K562 (cell line): ENCODE measurements at places on chromosomes 6 and 20.

DNA sequence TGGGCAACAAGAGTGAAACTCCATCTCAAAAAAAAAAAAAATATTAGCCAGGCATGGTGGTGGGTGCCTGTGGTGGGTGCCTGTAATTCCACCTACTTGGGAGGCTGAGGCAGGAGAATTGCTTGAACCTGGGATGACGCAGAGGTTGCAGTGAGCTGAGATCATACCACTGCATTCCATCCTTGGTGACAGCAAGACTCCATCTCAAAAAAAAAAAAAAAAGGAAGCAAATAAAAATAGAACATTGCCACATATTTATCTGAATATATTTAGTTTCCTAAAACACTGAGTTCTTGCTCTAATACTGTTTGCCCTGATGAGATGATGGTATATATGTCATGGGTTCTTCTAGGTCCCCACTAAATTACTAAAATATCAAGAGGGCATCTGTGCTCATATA lies 28.4 kb downstream of the CASP8AP2 start:
- DNase-seq: no peak

GRCh38 chr20:12058216-12058615 lies 140.5 kb downstream of the BTBD3 start:
- no peak for DNase-seq

DNA sequence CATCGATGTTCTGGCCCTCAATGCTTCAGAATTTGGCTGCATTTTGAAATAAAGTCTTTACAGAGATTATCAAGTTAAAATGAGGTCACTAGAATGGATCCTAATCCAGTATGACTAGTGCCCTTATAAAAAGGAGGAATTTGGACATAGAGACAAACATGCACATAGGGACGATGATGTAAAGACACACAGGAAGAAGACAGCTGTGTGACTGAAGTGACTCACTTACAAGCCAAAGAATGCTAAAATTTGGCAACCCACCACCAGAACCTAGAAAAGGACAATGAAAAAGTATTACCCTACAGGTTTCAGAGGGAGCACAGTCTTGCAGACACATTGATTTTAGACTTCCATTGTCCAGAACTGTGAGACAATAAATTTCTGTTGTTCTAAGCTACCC lies 322.8 kb upstream of the GJE1 start:
- no peak for DNase-seq

GRCh38 chr20:50227506-50227905 lies 36.9 kb downstream of the CEBPB start:
- no peak for DNase-seq

- peak; percentile 43 for DNase-seq
Observed at GRCh38 chr20:5078399-5078958, 41.3 kb downstream of the PCNA start.

DNA sequence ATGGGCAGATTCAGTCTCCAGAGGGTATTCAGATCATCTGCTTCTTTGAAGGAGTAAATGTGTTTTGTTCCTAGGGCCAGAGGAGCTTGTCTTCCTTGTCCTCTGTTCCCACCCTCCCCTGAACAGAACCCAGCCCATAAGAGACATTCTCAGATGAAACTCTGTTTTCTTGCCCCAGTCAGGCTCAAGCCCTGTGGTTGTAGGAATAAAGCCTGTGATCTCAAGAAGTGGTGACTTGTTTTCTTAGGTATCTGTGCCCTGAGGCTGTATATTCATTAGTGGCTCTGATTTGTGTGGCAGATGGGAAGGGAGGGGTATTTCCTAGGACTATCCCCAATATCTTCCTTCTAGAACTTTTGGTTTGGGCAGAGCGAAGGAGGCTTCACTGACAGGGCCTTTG lies 27.9 kb downstream of the GSS start:
- no peak for DNase-seq

- no peak for DNase-seq
Observed at GRCh38 chr6:53702316-53702715, 36.8 kb upstream of the KLHL31 start.

- DNase-seq: no peak
Observed at GRCh38 chr6:126784161-126784790, 334.2 kb upstream of the RSPO3 start.

DNA sequence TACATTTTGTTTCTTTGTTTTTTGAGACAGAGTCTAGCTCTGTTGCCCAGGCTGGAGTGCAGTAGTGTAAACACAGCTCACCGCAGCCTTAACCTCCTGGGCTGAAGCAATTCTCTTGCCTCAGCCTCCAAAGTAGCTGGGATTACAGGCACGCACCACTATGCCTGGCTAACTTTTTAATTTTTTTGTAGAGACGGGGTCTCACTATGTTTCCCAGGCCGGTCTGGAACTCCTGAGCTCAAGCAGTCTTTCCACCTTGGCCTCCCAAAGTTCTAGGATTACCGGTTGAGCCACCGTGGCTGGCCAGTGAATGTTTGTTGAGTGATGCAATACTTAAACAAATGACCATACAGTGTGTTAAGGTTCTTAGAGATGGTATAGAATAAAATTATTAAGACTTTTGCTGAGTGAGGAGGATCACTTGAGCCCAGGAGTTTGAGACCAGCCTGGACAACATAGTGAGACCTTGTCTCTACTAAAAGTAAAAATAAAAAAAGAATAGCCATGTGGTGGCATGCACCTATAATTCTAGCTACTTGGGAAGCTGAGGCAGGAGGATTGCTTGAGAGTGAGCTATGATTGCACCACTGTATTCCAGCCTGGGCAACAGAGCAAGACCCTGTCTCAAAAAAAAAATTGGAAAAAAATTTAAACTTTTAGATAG lies 13.4 kb downstream of the CEP250 start:
- DNase-seq: no peak

DNA sequence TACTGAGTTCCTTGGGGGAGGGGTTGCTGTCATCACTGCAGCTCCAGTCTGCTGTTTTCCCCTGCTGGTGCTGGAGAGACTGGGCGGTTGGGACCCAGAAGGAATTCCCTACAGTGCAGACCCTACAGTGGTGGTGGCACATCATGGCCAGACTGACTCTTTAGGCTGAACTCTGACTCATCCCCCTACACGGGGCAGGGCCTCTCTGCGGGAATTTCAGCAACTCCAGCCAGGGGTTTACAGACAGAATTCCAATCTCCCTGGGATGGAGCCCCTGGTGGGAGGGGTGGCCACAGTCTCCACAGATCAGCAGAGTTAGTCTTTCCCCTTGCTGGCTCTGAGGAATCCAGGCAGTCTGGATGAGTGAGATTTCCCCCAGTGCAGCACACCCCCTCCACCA lies 46.9 kb upstream of the MAPK13 start:
- DNase-seq: no peak

GRCh38 chr20:54557806-54558590 lies 82.6 kb downstream of the DOK5 start:
- no peak for DNase-seq

- no peak for DNase-seq
Observed at GRCh38 chr20:54148947-54149764, 24.6 kb downstream of the CYP24A1 start.

DNA sequence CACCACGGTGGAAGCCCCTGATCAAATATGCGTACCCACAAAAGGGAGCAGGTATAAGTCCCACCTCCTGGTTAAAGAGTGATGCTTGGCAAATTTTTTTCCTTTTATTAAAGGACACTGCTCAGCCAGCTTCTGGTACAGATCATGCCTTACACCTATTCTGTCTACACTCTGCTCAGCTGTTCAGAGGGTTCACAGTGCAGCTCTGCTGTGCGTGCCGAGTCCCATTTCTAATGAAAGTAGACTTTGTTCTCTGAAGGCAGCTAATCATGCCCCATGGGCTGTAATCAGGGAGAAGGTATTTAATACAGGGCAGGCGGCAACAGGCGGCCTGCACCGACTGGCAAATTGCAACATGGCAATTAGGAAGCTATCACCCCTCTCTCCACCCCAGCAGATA lies 16.3 kb downstream of the LRRC73 start:
- no peak for DNase-seq

DNA sequence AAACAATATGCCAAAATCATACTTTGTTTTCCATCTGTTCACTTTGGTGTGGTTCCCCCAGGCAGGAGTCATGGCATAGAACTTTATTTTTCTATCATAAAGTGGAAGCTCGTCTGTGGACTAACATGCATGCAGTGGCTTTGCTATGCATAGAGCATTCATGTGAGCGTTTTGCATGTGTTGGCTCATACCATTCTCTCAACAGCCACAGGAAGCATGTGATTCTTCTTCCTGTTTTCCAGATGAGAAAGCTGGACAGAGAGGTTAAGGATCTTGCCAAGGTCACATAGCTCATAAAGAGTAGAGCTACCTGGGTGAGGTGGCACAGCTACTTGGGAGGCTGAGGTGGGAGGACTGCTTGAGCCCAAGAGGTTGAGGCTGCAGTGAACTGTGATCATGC lies 123.4 kb upstream of the HDGFL1 start:
- DNase-seq: no peak

GRCh38 chr20:47113362-47114109 lies 218.9 kb downstream of the EYA2 start:
- DNase-seq: no peak

DNA sequence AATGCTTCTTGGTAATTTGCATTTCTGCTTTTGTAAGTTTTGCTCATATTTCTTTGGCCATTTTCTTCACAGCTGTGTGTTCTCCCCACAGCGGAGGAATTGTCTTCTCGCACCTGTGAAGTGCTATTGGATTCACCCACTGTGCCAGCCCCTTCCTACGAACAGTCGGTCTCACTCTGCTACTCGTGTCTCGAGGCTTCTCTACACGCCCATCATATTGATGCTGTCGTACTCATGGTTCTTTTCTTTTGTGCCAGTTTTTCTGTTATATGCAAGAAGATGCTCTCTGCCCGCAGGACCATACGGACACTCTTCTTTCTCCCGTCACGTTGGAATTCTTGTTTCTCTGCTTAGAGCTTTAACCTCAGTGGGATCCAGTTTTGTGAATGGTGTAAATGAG lies 200.3 kb downstream of the DLL1 start:
- DNase-seq: no peak

DNA sequence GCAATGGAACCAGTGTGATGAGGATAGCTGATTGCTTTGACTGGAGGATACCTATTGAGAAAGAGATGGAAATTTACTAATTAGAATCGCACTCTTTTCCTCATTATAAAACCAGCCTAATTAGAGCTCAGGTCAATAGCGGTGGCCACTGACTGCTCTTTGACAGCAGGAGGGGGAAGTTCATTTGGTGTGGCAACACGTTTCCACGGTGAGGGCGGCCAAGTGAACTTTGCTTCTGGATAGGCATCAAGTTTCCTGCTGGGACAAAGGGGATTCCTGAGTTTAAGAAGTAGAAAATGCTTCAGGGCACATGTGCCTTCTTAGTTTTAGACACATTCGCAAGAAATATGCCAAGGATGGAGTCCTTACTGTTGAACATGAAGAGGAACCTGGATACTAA lies 145.3 kb upstream of the NRN1 start:
- no peak for DNase-seq

DNA sequence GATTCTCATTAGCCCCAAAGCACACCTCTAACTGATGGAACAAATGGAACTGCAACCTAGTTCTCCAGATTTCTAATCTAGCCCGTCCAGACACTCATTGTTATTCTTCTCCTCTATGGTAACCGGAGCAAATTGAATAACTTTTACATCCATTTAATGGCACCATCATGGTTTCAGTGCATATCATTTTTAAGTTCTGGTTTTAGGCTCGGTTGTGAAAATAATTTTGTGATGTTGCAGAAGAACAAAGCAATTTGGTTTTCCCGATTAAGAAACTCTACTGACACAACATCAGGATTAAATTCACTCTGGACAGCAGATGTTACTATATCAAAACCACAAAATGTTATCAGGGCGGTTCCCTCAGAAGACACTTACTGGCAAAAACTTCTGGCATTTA lies 42.5 kb upstream of the HBS1L start:
- DNase-seq: peak; percentile 66

DNA sequence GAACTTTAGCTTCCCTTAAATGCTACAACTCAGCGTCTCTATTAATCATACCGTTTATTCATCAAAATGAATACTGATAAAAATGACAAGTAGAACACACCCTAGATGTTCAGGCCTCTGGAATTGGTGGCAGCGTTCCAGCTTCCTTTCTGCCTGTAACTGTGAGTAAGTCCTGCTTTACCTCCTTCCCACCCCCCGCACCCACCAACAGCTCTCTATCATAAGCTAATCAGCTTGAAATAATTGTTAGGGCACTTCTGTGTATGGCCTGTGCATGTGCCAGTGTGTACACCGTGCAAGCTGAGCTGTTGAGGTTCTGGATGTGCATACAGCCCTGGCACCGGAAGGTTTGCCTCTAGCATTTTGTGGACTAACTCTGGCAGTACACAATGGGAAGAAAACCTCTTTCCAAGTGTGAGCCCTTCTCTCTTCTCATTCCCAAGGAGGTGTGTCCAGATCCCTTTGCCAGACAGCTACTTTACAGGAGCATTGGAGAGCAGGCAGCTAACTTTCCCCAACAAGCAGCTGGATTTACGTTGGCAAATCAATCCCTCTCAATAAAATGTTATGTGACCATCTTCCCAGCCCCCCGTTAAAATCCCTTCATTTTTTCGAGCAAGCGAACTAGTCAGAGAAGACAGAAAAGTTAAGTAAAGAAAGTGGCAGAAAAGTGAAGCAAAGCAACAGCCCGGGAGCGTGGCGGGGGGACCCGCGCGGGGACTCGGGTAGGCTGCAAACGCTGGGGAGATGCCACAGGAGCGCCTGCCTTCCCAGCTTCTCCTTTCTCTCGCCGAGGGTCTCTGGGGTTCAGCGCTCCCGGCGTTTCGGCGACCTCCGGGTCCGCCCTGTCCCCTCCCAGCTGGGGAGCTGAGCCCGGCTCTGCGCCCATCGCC lies 803 bp upstream of the ADGRG6 start:
- DNase-seq: no peak

DNA sequence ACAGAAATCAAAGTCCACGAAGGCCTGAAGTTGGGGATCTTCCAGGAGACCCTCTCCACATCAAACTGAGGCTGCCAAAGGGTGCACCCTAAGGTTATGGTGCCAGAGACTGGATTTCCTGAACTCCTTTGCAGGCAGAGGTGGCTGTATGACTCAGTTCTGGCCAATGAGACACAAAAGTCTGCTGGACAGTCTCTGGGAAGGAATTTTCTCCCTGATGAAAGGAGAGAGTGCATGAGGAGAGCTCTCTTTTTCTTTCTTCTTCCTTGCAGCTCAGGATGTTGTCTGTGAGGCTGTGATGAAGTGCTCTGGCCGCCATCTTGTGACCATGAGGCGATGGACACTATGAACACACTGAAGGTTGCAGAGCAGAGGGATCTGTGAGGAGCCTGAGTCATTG lies 85.2 kb downstream of the MDGA1 start:
- DNase-seq: no peak

GRCh38 chr6:157088841-157089240 lies 234.5 kb downstream of the TMEM242 start:
- no peak for DNase-seq

DNA sequence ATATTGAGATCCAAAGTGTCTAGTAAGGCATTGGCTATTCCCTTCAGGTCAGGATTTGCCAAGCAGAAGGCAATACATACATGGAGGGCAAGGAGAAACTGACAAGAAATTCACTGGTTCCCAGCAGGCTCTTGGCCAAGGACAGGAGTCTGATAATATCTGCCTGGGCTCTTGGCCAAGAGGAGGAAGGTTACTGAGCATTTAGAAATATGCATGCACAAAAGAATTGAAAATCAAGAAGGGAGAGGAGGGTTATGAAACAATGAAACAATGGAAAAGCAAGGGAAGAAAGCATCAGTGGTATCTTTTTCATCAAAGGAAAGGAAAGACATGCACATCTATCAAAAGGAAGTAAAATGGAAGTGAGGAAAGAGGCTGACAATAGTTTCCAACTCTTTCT lies 42.4 kb downstream of the ARHGAP18 start:
- peak; percentile 56 for DNase-seq

GRCh38 chr20:36447101-36447500 lies 94.2 kb upstream of the MYL9 start:
- DNase-seq: no peak
